GM10248 (cell line): ENCODE measurements at places on chromosomes 3 and 15.

DNA sequence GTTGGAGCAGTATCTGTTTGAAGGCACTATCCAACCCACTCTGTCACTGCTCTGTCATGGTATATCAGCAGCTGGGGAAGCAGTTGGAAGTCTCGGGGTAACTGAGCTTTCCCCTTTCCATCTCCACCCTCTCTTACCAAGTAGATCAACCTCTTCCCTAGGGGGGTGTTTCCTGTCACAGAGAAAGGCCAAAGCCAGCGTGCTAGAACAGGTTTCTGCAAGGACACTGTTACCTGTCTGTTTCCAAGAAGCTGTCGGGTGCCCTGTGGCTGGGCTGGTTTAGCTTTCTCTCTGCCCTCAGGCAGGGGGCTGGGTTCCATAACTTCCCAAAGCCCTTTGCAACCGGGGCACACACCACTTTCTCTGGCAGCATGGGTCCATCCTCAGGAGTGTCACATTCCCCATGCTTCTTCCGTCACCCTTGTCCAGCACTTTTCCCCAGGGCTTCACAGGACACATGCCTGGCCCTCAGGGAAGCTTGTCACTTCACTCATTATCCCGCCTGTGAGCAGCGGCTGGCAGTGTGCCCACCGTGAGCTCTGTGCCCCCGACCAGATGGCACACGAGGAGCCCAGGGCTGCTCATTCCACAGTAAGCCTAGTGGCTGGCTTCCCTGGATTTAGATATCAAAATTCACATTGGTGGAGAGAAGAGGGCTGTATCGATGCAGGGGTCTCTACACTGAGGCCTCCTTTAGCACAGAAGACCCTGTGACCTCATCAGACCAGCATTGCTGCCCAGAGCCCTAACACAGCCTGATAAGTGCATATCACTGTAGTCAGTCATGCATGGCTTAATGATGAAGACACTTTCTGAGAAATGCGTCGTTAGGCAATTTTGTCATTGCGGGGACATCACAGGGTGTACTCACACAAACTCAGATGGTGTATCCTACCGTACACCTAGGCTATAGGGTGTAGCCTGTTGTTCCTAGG, 205.8 kb downstream of the SLCO3A1 start:
- DNase-seq: no peak

- no peak for DNase-seq
Measured at GRCh38 chr3:38497031-38497430, 891 bp downstream of the EXOG start.

- DNase-seq: no peak
Measured at GRCh38 chr15:55758580-55758986, 15.6 kb upstream of the PRTG start.

- no peak for DNase-seq
Measured at GRCh38 chr3:55000546-55000945, 72.7 kb upstream of the LRTM1 start.

DNA sequence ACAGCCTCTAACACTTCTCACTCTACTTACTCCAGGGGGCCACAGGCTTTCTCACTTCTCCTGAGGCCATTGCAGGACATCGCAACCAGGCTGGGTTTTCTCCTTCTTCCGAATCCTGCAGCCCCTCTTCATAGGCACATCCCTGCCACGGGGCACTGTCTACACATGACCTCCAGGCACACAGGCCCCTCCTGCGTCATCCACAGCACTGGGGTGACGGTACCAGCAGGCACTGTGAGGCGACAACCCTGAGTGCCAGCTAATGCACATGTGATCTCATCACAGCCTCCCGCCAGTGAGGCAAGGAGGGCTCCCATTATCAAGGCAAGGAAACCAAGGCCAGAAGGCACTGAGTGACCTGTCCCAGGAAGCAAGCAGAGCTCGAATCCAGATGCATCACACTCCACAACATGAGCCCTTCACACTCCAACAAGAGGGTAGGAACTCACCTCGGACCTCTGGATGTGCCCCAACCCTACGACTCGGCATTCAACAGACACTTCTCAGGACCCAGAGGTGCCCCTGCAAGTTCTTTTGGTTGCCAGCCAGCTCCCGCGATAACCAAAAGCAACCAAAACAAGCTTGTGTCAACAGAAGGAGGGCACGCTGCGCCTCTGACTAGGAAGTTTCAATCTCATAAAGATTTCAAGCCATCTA, 16.7 kb downstream of the FAM174B start:
- DNase-seq: no peak

DNA sequence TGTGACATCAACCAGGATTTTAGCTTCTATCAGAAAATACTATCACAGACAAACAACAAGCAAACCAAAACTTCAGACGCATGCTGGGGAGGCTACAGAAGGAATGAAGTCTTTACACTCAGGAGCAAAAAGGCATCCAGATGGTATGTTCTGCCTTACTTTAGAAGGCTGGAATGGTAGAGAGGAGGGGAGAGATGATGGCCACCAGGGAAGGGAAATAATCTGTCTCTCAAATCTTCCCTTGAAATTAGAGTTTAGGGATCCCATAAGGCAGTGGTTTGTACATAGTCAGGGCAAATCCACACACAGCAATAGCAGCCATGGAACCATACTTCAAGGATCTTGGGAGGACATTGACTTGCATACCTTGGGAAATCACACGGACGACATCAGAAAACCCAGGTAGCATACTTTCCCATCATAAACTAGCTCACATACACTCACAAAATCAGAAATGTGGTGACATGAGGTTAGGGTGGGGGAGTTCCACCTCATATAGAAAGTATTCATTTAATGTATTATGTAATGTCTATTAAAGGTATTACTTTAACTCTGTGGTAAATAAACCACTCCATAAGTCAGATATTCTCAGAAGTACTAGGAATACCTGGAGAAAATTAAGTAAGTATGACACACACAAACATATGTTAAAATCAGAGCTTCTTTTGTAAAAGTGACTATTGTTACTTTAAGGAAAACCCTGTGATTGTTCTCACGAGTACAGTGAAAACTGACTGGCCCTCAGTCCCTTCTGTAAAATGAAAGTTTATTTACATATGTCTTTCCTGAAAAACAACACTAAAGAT, 9.4 kb downstream of the BTLA start:
- DNase-seq: no peak

GRCh38 chr15:71180986-71181853, 65.9 kb downstream of the THSD4 start:
- no peak for DNase-seq

GRCh38 chr3:97230486-97230885, 416.1 kb downstream of the EPHA6 start:
- DNase-seq: no peak

GRCh38 chr3:124928333-124929202, 6.0 kb downstream of the MUC13 start:
- peak; percentile 42 for DNase-seq

DNA sequence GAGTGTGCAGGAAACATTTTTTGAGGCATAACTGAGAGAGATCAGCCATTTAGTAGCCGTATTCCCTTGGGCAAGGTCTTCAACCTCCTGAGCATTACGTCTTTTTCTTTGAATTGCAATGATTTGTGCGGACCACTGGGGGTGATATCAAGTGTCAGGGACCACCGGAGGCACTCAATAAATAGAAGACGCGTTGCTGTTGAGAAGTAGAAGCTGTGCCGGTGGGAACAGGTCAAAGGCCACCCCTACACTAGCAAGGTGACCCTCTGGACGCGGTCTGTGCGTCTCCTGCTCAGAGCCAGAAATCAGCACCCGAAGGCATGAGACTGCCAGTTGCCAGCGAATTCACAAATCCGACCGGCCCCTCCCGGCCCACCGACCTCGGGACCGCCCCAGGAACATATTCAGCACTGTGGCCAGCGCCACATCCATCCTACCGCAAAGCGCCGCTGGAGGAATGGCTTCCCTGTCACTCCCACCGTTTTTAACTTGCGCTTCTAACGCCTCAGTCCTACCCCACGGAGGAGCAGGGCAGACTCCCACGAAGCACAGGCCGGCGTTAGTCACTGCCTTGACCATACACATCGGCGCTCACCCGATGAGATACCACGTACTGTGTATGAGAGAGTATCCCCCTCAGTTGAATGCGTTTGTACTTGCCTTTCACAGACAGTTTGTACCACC, 1.4 kb upstream of the GHSR start:
- peak; percentile 13 for DNase-seq

GRCh38 chr3:50140990-50141389, 14.1 kb upstream of the SEMA3F start:
- no peak for DNase-seq

DNA sequence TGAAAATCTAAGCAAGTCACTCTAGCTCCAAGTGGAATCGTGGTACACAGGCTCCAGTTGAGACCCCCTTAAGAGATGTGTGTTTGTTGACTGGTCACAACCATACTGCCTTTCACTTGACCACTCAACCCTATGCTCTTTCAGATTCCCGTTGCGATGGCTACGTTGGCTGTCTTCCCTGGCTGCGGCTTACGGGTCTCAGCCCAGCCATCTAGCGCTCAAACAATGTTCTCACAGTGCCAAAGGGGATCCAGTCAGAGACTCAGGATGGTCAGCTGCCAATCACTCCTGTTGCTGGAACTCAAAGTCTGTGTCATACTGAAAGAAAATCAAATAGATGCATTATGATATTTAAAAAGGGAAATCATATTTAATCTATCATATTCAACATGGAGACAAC, 237.6 kb downstream of the ITPR1 start:
- no peak for DNase-seq

DNA sequence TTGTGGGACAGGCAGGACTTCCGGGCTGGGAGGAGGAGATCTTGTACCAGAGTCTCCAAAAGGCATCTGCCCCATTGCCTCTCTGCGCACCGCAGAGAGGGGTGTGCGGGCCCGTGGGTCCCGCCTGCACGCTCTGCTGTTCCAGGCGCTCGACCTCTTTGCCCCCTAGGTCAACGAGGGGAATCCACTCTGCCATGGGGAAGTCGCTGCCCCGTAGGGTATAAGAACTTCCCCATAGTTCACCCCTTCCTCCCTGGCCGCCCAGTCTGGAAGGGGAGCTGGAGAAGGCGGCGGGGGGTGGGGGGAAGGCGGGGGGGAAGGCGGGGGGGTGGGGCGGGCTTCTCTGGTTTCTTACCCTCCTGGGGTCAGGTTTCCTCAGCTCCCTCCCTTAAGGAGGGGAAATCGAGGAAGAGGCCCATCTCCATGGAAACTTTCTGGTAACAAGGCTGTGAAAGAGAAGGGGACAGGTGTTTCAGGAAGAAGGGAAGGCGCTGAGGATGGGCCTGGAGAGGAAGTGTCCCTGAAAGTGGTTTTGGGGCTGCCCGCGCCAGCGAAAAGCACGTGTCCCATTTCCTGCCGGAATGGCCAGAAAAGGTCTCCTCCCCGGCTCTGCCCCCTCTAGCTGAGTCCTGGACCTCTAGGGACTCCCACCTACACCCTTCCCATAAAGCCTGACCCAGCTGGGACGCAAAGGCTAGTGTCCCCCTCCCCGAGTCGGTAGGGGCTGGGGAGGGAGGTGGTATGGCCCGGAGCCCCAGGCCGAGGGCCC, 27.5 kb downstream of the NR1I2 start:
- DNase-seq: peak; percentile 62
